Cortex of kidney (tissue), 1 donor: ENCODE measurements at places on chromosomes 7 and 10.

- DNase-seq = no peak
Measured at GRCh38 chr7:118844748-118845147, 620.2 kb downstream of the ANKRD7 start.

GRCh38 chr10:63836666-63837442 lies 315.7 kb downstream of the REEP3 start:
- no peak for DNase-seq

DNA sequence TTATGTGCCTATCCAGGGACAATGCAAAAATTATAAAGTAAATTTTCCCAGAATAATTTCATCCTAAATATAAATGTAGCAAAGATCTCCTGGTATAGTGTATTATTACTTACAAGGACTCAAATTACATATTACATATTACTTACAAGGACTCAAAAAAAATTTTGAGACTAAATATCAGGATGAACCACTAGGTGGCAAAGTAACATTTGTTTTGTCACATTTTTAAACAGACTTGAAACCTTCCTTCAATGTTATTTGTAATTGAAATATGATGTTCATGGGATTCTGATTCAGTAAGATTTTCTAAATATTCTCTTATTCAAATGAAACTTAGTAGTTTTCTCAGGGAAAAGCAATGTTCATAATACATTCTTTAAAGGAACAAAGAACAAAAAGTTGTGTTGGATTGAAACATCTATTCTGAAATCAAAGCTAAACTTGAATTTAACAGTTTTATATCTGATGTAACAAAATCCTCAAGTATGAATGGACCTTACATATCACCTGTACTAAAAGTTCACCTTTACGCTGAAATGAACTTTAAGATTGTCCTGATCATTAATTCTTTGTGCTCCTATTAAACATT lies 74.3 kb upstream of the GNAI1 start:
- DNase-seq = no peak

- no peak for DNase-seq
Measured at GRCh38 chr7:70766109-70766508, 365.8 kb upstream of the GALNT17 start.

- DNase-seq = no peak
Measured at GRCh38 chr7:101947899-101948298, 130.5 kb downstream of the CUX1 start.

DNA sequence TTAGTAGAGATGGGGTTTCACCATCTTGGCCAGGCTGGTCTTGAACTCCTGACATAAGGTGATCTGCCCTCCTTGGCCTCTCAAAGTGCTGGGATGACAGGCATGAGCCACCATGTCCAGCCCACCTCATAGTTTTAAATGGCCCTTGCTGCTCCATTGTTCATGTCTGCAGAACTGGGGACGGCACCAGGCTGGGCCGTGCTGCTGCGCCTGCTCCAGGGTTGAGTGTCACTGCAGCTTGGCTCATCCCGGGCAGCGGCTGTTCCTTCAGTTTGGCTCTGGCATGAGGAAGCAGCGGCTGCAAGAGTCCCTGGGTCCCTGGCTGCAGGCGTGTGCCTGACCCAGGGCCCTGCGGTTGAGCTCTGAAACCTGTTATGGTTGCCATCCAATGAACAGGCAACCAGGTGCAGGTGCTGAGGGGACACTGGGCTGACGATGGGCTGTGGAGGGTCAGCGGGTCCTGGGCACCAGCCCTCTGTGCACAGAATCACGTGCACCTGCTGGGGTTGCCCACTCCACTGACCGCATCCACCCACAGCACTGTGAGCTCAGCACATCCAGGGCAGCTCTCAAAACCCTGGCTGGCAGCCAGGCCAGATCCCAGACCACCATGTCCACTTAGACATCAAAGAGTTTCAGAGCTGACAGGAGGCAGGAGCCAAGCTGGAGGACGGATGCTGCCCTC lies 70.2 kb upstream of the PPP2R2D start:
- no peak for DNase-seq

GRCh38 chr7:31875424-31875823 lies 188.4 kb downstream of the PPP1R17 start:
- DNase-seq = no peak

DNA sequence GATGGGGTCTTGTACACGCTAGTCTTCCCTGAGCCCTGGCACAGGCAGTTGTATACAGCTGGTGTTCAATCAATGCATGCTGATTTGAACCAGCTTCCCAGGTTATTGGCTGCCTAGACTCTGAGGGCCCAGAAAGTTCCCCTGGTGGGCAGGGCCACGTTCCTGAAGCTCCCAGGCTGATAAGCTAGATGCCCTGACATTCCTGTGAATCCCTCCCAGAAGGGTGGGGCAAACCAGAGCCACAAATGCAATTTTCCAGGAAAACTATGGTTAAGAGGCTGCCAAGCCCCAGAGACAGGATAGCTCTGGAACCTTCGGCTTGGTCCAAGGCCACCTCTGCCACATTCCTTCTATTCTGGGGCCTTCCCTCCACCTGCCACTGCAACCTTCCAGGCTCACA lies 78.2 kb downstream of the FAM53B start:
- no peak for DNase-seq

DNA sequence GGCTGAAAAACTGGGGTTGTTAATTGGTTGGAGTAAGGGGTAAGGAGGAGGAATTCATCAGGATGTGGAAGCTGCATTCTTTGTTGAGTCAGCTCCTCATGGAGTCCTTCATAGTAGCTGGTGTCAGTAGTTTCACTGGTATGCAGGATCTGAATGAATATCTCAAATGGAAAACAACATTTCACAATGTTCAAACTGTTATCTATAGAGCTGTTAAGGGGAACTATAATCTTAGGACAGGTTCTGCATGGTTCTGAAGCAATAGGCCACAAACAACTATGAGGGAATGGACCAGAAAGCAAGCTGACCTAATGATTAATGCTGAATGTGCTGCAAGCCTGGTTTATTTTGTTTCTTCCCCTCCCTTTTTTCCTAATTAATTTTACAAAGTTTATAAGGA lies 225.8 kb downstream of the IPMK start:
- no peak for DNase-seq

DNA sequence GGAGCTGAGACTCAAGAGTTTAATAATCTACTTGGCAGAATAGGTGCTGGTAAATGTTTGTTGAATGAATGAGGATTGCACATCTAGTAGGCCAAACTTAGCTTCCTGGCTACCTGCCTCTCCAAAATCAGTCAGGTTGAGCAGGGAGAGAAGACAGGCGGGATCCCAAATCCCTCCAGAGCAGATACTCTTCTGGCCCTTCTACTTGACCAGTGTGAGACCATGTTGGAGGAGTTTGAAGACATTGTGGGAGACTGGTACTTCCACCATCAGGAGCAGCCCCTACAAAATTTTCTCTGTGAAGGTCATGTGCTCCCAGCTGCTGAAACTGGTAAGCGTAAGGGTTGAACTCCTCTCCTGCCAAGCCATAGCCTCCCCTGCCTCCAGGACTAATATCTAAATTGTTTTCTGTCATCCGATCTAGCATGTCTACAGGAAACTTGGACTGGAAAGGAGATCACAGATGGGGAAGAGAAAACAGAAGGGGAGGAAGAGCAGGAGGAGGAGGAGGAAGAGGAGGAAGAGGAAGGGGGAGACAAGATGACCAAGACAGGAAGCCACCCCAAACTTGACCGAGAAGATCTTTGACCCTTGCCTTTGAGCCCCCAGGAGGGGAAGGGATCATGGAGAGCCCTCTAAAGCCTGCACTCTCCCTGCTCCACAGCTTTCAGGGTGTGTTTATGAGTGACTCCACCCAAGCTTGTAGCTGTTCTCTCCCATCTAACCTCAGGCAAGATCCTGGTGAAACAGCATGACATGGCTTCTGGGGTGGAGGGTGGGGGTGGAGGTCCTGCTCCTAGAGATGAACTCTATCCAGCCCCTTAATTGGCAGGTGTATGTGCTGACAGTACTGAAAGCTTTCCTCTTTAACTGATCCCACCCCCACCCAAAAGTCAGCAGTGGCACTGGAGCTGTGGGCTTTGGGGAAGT lies 2.2 kb upstream of the MBLAC1 start:
- no peak for DNase-seq

- DNase-seq = no peak
Measured at GRCh38 chr10:79287973-79288723, 59.1 kb upstream of the PPIF start.

DNA sequence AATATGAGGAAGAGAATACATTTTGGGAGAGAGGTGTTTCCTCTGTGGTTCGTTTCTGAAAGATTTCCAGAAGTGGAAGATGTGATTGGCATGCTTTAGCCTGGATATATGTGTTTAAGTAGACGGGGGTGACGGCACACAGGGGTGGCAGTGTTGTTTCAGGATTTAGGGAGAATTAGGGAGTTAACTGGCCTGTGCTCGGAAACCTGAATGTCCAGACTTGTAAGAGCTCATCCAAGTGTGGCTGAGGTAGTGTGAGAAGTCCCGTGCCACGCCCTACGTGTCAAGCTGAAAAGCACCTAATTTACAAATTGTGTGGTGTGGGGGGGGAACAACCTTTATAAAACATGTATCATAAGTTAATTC lies 1.1 kb downstream of the RALA start:
- no peak for DNase-seq
